ENCODE measurements at places on chromosomes 4 and X.

- no peak for DNase-seq
Observed at GRCh38 chr4:150096625-150097024, 18.4 kb downstream of the DCLK2 start.

GRCh38 chrX:16797358-16797757 is 11.1 kb downstream of the TXLNG start:
- DNase-seq = peak; percentile 18

GRCh38 chrX:71253253-71254091 is 468 bp downstream of the ZMYM3 start:
- DNase-seq = peak; percentile 48

GRCh38 chrX:9635368-9635767 is 130.3 kb downstream of the GPR143 start:
- no peak for DNase-seq

DNA sequence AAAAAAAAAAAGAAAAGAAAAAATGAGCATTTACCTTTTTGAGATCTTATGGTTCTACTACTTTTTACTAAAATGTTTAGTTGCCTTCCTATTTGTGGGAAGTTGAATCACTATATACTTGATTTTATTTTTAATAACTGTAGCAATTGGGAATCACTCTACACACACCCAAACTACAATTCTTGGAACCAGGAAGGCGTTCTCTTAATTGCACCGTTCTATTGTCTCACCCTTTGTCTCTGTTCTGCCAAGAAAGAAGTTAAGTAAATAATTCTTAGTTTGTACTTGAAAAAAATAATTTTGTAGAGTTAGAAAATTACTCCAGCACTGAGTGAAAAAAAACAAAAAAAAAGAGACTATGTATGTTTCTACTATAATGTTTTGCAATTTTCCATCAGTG is 62.7 kb downstream of the ATOH1 start:
- no peak for DNase-seq

- no peak for DNase-seq
Observed at GRCh38 chr4:169189372-169189771, 81.4 kb downstream of the SH3RF1 start.

DNA sequence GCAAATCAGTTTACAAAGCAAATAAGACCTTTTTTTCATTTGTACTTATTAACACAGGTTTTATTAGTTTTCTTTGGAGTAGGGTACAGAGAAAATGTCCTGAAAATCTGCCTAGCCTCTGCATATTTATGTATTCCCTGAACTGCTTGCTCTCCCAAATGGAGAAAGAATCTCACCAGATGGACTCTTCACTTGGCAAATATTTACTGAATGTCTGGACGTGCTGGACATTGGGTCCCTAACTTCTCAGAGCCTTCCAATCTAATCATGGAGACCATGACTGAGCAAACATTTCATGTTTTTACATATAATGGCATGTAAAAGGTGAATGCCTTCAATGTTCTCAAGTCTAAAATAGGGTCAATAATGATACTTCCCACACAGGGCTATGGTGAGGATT is 126.0 kb downstream of the CHRDL1 start:
- DNase-seq = no peak

GRCh38 chr4:105936901-105937300 is 41.6 kb downstream of the NPNT start:
- no peak for DNase-seq

DNA sequence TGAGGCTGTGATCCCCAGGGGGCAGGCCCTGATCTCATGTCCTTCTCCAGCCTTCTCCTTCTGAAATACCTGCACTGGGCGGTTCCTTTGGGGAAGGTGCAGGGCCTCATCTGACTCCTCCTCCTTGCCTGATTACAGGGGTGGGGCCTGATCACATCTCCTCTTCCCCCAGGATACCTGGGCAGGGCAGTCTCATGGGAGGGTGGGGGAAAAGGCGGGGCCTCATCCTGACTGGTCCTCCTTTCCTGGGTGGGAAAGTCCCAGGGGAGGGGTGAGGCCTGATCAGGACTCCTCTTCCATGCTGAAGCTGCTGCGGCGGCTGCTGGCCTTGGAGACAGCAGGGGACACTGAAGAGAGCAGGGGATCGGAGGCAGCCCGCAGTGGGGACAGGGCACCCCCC is 13.3 kb downstream of the TFE3 start:
- DNase-seq = no peak

- DNase-seq = peak; percentile 82
Observed at GRCh38 chrX:74458736-74459135, 37.4 kb downstream of the SLC16A2 start.

- no peak for DNase-seq
Observed at GRCh38 chr4:87058356-87059073, 123.7 kb downstream of the AFF1 start.

All from fibroblast of upper back skin (primary cell).